ENCODE measurements at places on chromosomes 3 and 15. TPM values are rescaled to one million over a fixed set of nuclear protein-coding genes. Genes with fewer than 3 reads are reported as not detected.

Gene MYO5A
- total RNA-seq = 25.5 TPM

Gene MGLL
- total RNA-seq = 0.38 TPM

Gene PPP1R2
- total RNA-seq = 205 TPM

Gene GOLGA6B
- total RNA-seq = 0.22 TPM

Gene SLC25A36
- total RNA-seq = 171 TPM

All from CD4-positive, alpha-beta T cell (primary cell).